ENCODE measurements at places on chromosomes 2 and 18.

DNA sequence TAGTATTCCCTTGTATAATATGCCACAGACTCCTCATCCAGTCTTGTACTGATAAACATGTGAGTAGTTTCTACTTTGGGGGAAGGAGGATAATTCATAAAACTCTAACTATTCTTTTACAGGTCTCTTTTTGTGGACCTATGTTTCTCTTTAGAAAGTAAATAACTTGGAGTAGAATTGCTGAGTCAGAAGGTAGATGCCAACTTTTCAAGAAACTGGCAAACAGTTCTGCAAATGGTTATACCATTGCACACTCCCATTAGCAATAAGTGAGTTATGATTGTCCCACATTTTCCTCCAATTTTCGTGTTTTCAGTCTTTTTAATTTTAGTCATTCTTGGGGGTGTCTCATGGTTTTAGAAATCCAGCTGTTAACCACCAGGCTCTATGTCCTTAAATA lies 477.2 kb upstream of the LRRTM4 start:
- DNase-seq, result no peak

DNA sequence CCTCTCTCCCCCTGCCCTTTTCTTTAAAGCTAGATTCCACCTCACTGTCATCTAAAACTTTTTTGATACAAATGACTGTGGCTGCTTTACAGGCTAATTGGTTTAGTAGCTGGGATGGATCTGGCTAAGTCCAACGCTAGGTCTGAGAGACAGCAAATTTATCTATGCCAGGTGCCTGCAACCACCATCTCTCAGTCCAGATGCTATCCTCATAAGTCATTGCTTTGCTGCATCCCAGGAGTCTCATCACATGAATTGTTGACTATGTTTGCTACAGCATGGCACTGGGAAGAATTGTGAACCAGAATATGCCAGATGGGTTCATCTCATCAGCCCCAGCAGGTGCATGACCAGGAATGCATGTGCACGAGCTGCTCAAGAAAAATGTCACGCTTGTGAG lies 100.0 kb upstream of the PID1 start:
- no peak for DNase-seq

GRCh38 chr2:84201158-84201557 lies 257.9 kb downstream of the SUCLG1 start:
- no peak for DNase-seq

GRCh38 chr2:98149333-98149697 lies 62.3 kb downstream of the VWA3B start:
- DNase-seq, result peak; percentile 62

DNA sequence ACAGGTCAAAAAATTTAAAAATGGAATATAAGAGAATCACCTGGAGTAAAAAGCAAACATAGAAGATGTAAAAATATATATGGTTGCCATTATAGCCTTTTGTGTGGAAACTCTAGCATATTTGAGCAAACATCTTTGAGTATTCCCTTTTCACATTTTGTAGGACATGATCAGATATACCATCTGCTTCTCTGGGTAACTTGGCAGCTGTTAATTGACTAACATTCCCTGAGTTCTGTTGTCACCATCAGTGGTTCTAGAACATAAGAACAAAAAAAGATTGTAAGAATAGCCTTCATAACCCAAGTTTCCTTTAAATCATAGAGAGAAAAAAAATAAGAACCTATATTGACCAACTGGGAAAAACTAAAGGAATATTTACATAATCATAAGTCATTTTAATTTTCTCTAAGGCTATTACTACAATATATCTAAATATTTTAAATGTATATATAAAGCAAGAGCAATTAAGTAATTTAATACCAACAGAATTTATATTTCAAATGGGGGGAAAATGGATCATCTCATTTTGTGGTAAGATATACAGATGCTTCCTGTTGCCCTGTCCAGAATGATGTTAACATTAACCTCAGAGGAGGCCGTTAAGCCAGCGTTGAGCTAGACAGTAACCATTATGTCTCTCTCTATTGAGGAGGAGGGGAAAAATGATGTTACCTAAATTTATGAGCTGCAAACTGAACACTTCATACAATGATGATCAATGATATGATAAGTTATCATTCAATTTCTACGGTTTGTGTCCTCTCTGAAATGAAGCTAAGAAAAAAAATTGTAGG lies 9.8 kb upstream of the INO80D start:
- DNase-seq, result no peak

DNA sequence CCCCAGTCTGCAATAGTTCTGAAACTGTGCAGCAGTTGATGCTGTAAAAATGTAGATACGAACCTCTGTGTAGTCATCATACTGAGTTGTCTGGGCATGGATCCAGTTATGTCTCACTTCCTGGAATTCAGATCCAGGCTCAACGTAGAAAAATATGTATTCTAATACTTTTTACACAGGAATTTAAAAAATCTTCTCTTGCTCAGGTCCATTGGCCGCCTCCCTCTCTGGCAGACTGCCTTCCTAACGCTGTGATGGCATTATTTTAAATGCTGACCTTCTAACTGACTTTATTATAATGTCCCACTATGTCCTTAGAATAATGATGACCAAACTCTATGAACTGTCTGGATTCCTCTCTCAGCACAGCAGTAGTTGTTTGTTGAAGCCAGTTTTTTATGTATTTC lies 119.6 kb downstream of the FEZ2 start:
- DNase-seq, result peak; percentile 91

DNA sequence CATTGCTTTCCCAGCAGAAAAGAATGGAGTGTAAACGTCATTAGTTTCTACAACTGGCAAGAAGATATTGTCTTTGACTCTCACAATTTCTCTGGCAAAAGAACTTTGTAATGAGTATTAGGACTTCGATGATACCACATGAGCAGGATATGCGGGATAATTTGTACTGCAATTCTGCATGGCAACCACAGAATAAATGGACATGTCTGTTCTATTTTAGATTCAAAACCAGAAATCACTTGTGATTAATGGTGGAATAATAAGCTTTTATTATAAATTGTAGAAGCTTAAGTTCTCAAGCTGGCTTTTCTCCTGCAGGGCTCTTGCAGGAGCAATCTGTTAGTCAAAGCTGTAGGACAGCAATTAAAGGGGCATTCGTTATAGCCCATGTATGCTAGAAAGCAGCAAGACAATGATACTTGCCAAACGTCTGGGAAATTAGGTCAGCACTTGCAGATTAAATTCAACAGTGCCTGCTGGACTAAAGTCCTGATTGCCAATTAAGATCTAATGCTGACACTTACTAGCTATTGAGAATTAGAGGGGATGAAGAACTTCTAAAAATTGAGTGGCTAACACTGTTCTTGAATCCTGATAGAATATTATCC lies 177.9 kb downstream of the PTH2R start:
- DNase-seq, result no peak

GRCh38 chr18:28582724-28583123 lies 405.8 kb upstream of the CDH2 start:
- DNase-seq, result no peak

DNA sequence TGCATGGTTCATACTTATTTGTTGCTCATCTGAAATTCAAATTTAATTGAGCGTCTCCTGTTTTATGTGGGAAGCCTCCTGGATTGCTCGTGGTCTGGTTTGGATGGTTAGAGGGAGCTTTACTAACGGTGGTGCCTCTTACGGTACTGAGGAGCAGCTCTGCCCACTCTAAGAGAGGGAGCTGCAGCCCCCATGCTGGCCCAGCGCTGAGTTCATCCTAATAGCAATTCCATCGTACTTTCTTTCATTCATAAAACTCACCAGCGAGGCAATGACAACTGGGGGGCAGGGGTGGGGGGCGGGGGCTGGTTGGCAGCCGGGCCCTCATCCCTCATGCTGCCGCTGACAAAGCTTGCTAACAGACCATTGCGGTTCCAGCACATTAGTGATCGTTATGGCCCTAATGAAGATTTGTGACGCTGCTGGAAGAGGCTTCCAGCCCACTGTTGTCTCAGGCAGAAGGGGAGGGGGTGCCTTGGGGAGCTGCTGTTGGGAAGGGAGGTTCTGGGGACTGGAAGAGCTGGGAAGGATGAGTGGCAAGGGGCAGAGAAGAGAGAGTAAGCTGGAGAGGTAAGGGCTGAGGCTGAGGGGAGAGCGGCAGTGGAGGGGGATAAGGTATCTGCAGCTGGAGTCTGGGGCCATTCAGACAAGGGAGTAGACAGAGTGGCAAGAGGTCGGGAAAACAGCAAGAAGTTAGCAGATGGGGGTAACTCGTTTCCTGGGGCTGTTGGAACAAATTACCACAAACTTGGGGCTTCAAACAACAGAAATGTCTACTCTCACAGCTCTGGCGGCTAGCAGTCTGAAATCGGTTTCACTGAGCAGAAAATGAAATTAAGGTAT lies 238.1 kb downstream of the LPIN1 start:
- DNase-seq, result no peak

- no peak for DNase-seq
Measured at GRCh38 chr18:6174983-6175745, 239.5 kb downstream of the L3MBTL4 start.

DNA sequence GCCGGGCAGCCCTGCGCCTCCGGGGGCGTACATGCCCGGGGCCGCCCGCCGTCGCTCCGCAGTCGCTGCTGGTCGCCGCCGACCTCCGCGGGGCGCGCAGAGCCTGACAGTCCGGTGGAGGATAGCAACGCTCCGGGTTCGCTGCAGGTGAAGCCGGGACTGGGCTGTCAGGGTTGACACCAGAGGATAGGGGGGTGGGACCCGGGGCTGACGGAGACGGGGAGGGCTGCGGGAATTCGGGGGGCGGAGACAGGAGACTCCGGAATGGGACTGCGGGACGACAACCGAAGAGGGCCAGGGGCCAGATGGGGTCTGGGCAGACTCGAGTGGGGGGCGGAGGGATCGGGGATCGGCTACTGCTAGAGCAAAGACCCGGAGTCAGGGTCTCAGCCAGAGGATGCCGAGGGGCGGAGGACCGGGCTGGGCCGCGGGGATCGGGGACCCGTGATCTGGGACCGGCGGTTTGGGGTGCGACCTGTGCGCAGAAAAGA lies 403 bp downstream of the TMEM127 start:
- DNase-seq, result no peak

GRCh38 chr2:45014016-45014702 lies 4.9 kb upstream of the SIX2 start:
- DNase-seq, result no peak

GRCh38 chr2:10057231-10058107 lies 14.1 kb downstream of the KLF11 start:
- DNase-seq, result no peak

DNA sequence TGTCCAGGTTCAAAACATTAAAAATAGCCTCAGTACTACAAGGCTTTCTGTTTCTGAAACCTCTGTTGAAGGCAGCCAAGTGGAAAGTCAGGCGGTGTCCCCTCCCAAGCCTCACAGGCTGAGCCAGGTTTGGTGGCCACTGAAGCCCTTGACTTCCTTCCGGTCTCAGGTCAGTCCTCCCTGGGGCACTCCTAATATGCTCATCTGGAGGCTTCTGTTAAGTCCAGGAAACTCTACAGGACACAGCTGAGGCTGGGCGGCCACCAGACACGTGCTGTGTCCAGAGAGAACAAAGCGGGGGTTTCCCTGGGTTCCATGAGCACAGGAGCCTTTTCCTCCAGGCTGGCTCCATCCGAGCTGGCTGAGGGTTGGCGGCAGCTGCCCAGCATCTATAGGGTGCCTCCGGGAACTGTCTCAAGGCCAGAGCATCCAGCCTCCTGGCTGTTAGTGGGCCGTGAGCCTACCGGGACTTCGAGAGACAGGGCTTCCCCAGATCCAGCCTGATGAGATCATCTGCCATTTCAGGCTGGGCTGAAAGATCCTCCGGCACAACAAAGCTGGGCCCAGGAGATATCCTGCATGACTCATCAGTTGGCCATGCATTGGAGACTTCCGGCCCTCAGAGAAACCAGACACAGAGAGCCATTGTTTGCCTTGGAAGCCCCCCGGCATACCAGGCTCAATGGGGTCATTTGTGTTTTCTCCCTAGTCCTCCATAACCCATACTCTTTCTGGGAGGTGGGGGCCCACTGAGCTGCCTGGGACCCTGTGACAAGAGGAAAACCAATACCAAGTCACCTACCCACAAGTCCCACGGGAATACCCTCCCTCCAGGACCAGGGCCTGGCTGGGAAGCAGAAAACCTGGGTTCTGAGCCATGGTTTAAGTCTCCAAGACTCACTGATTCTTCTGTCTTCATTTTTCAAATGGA lies 71.7 kb downstream of the HS1BP3 start:
- peak; percentile 64 for DNase-seq

- no peak for DNase-seq
Measured at GRCh38 chr18:11561293-11561692, 48.1 kb upstream of the SLC35G4 start.

- no peak for DNase-seq
Measured at GRCh38 chr2:219702796-219703545, 75.5 kb downstream of the SLC4A3 start.

DNA sequence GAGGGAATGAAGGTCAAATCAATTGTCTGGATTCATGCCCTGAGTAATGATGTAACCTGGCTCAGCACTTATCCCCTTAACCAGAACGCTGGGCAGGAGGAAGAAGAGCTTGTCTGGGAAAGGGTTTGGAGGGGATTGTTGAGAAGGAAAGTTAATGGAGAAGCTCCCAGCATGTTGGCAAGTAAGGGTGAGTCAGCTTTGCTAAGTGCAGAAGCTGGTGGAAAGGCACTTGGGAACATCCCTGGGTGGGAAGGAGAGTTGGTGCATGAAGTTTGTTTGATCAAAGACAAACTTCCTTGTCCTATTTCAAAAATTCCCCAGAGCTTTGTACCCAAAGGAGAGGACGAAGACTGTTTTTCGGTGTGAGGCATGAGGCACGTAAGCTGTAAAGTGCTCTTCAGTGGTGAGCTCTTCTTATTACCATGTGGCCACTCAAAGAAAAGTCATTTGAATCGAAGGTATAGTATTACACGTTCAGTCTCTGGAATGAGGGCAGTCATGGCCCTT lies 17.6 kb upstream of the DAW1 start:
- no peak for DNase-seq

GRCh38 chr2:241255542-241256167 lies 59.8 kb downstream of the HDLBP start:
- DNase-seq, result no peak

- DNase-seq, result peak; percentile 7
Measured at GRCh38 chr2:217162533-217162932, 302.7 kb upstream of the TNP1 start.

DNA sequence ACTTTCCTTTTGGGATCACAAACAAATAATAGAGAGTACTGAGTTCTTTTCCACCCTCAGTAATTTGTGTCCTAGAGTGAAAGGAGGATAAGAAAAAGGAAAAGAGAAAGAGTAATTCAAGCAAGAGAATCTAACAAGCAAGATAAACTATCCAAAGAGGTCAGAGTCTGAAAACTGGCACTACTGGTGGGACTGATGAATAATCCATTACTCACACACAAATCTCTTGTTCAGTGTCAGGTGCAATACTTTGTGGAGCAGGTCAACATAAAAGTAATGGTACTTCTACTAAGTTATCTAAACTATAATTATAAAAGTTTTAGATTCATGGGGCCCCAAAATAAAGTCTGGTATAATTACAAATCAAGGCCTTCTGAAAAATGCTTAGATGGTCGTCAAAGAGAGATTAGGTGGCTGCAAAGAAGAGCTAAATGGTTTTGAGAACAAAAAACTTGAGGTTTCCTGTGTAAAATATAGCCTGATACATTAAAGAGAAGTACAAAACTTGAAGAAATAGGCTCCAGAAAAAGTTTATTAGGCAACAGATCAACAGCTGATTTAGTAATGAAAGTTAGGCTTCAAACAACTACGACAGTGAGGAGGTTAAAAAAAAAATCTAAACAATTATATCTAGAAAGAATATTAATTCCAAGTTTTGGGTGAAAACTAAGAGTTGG lies 109.4 kb downstream of the BAZ2B start:
- peak; percentile 47 for DNase-seq
